ENCODE measurements at places on chromosomes 5 and 9. TPM values are rescaled to one million over a fixed set of nuclear protein-coding genes. Genes with fewer than 3 reads are reported as not detected.

The LRRC19 gene
- not detected for total RNA-seq

The WDR31 gene
- 4.1 TPM for total RNA-seq

The MEIKIN gene
- not detected for total RNA-seq

The ANKS6 gene
- 23.0 TPM for total RNA-seq

The NTRK2 gene
- under 0.01 TPM for total RNA-seq

The NR6A1 gene
- total RNA-seq, result 5.2 TPM

The FAM169A gene
- total RNA-seq, result 17.3 TPM

The TUSC1 gene
- total RNA-seq, result 15.7 TPM

The FBXO38 gene
- total RNA-seq, result 33.5 TPM

The LHX2 gene
- not detected for total RNA-seq

The FBP1 gene
- total RNA-seq, result under 0.01 TPM

The FEM1C gene
- total RNA-seq, result 24.2 TPM

The TMEM174 gene
- not detected for total RNA-seq

The SLC36A3 gene
- total RNA-seq, result not detected

The IL33 gene
- total RNA-seq, result 16.6 TPM

The PCDHGA10 gene
- total RNA-seq, result 1.7 TPM

The SLC1A3 gene
- 16.9 TPM for total RNA-seq

The SEC24A gene
- 17.4 TPM for total RNA-seq

The RICTOR gene
- total RNA-seq, result 34.9 TPM
